ENCODE measurements at places on chromosomes 11 and 22. TPM values are rescaled to one million over a fixed set of nuclear protein-coding genes. Genes with fewer than 3 reads are reported as not detected.

GRAP2 gene
- 12.3 TPM for total RNA-seq

DNA sequence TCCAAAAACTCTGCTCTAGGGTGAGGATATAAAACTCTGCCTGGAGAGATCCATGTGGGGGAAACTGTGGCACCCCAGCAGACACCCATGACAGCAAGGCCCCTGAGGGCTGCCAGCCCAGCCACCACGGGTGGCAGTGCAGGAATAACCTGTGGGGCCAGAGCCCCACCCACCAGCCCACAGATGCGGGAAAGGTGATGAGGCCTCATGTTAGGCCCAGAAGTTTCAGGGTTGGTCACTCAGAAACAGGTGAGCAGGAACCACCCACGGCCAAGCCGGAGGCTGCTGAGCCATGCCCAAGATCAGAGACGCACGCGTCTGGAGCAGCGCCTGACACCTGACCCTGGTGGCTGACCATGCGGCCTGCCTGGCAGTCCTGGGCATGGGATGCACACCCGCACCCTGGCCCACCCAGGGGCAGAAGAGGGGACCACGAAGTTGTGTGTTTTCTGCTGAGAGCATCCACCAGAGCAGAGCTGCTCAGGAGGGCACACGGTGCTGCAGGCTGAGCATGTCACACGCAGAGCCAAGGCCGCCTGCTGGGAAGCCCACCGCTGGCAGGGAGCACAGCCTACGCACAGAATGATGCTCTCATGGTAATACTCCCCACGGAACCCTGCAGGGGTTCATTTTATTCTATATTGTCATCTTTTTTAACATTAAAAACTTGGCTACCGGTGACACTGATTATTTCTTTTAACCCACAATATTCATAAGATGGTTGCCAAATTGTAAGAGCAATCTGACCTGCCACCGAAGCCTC, 41.2 kb downstream of the DUSP8 start:
- DNase-seq = no peak

- no peak for DNase-seq
Observed at GRCh38 chr22:45008186-45008681, 1.6 kb downstream of the PHF21B start.

GRCh38 chr11:16013649-16014275, 342.6 kb downstream of the SOX6 start:
- DNase-seq = no peak

GRCh38 chr22:24305260-24305692, 34.6 kb downstream of the SPECC1L start:
- DNase-seq = no peak

DNA sequence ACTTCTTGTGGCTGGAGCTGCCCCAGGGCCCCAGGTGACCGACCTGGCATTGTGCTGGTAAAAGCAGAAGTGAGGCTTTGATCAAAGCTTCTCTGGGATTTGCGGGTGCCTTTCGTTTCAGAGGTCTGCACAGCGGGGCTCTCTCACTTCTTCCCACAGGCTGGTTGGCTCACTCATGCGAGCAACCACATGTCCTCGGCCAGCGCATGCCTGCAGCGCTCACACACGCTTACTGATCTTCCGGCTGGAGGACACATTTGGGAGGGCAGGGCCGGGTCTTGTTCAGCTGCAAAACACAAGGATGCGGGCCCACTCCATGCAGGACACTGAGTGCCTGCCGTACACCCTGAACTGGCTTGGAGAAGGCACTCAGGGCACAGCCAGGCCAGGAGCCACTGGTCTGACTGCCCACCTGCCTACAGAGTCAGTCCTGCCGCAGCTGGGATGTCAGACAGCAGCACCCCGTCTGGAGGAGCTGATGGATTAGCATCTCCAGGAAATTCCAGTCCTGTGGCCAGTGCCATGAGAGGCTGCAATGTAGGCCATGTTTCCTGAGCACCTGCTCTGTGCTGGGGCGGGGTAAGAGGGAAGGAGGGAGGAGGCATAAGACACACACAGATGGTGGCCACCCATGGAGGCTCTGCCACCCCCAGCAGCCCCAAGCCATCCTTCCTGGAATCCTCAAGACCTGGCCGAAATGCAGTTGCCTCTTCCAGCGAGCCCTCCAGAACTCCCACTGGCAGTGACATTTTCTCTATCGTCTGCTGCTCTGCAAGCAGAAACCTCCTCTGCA, 1383.2 kb downstream of the BRD1 start:
- DNase-seq = no peak

DNA sequence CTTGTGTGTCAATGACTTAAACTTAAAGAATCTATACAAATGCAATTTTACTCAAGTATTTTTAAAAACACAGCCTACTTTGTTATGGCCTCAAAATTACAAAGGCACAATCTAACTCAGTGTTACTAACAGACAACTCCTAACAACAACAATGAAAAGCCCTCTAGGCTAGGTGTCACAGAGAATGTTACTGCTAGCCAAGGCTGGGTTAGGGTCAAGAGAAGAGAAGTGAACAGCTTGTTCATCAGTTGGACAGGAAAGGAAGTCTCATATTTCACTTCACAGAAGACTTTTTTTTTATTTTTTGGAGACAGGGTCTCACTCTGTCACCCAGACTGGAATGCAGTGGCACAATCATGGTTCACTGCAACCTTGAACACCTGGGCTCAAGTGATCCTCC, 26.0 kb downstream of the CLDN25 start:
- DNase-seq = no peak

GRCh38 chr11:124153821-124154220, 29.3 kb upstream of the OR10D3 start:
- no peak for DNase-seq

NDUFC2 gene
- total RNA-seq = 106 TPM

MS4A6E gene
- total RNA-seq = 3.4 TPM

Data from vagina (tissue), 2 donors.